PC-9 (cell line): ENCODE measurements at places on chromosomes 4 and X. TPM values are rescaled to one million over a fixed set of nuclear protein-coding genes. Genes with fewer than 3 reads are reported as not detected.

LDB2 gene
- total RNA-seq, result not detected in 2 replicates

STK26 gene
- 41.1 and 48.4 TPM in 2 replicates for total RNA-seq

CPLX1 gene
- 2.2 and 3.9 TPM in 2 replicates for total RNA-seq

AFP gene
- 0.92 and 1.7 TPM in 2 replicates for total RNA-seq

DNA sequence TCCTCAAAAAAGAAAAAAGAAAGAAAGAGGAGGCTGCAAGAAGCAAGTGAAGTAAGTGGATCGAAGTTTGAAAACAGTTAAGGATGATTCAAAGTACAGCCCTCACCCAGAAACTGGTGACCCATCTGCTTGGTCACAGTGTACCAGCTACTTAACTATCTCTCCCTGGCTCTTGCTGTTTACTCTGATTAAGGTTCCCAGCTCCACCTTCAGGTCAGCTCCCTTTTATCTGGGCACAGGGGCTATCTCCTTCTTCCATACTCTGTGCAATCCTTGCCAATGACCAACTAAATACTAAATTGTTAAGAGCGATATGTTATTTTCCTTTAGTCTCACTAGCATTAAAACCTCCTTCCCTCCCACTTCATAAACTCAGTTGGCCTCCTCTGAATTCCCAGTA lies 81.5 kb upstream of the SMIM10 start:
- no peak for DNase-seq

- no peak for DNase-seq
These were observed 76.0 kb upstream of the MCF2 start for GRCh38 chrX:139783959-139784358.

- DNase-seq, result peak; percentile 91
These were observed 253.2 kb upstream of the CENPE start for GRCh38 chr4:103451341-103451740.

DNA sequence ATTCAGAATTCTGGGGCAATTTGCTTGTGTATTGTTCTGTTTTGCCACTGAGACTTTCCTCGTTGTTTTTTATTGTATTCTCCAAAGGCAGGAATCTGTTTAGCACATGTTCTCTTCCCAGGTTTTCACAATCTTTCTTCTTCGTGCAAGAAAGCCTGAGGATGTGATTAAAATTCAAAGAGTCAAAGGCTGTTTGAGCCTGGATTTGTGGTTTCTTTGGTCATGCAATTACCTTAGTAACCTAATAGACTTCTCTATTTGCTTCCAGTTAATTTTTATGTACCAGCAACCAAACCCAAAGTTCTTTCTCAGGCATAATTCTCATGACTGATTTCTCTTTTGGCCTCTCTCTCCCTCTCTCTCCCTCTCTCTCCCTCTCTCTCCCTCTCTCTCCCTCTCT lies 1420.1 kb upstream of the TENM3 start:
- DNase-seq, result no peak

DNA sequence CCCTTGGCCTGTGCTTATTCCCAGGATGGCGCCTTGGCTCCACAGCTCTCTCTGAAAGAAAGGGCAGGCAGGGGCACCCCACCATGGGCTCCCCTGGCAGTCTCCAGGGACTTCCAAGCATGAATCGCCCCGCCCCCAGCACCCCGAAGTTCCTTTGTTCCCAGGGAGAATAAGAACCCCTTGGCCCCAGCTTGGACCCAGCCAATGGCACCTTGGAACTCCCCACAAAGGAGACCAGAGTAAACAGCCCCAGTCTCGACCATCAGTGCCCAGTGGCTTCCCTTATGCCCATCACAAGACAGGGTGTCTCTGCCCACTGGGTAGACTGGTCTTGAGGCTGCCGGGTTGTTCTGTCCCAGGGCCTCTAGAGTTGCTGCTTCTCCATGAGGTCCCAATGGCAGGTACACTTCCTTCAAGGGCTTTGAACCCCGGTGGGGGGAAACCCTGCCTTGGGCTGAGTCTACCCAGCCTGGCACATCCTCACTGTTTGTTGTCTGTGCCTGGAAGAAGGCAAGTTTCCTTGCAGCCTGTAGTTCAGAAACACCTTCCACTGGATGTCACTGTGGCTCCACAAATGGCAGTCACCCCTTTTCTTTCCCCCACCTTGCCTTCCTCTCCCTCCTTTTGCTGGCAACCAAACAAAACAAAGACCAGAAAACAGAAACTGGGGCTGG lies 30.8 kb downstream of the NBDY start:
- no peak for DNase-seq

- no peak for DNase-seq
These were observed 158.4 kb upstream of the SLC7A11 start for GRCh38 chr4:138400543-138400942.

DNA sequence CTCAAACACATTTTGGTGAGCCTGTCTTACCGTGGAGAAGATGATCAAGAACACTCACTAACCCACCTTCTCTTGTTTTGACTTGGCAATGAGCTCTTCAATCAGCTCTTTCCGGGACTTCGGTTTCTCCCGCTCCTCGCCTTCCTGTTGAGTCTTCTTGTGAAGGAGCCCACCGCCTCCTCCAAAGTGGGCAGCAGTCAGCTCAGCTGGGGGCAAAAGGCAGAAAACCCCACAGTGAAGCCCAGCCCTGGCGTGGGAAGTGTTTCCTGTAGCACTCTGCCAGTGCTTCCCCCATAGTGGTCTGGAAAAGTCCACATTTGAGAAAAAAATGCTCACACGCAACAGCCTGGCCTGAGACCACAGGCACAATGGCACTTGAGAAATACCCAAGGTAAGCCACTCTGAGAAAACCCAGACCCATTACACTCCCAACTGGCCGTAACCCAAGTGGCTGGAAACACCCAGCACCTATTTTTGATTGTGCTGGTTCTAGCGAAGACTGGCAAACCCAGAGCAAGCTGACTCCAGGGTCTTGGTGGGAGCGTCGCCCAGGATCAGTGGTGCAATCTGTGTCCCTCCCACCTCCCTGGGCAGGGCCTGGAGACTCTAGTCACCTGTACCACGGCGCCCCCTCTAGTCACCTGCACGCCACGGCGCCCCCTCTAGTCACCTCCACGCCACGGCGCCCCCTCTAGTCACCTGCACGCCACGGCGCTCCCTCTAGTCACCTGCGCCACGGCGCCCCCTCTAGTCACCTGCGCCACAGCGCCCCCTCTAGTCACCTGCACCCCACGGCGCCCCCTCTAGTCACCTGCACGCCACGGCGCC lies 8.6 kb downstream of the NOP14 start:
- DNase-seq, result no peak

DNA sequence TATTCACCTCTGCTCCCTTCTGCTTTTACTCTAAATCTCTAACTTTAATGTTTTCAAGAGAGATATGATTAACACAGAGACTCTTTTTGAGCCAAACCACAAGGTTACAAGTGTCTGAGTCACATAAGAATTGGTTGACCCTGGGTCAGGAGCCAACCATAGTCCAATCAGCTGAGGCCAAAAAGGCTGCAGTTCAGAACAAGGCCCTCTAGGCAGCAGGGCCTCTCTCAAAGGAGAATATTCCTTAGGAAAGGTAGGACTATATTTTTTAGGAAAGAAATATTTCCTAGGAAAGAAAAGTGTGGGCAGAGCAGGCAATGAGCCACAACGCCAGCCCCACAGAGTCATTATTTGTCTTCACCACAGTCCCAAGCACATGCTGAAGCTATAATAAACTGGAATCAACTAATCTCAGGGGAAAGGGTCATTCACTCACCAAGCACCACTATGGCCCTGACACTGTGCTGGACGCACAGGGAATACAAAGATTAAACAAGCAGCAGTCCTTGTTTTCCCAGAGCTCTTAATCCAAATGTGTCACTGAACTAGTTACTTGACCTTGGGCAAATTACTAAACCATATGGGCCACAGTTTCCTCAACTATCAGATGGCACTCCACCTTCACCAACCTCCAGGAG lies 2.2 kb downstream of the ATP8A1 start:
- no peak for DNase-seq

DNA sequence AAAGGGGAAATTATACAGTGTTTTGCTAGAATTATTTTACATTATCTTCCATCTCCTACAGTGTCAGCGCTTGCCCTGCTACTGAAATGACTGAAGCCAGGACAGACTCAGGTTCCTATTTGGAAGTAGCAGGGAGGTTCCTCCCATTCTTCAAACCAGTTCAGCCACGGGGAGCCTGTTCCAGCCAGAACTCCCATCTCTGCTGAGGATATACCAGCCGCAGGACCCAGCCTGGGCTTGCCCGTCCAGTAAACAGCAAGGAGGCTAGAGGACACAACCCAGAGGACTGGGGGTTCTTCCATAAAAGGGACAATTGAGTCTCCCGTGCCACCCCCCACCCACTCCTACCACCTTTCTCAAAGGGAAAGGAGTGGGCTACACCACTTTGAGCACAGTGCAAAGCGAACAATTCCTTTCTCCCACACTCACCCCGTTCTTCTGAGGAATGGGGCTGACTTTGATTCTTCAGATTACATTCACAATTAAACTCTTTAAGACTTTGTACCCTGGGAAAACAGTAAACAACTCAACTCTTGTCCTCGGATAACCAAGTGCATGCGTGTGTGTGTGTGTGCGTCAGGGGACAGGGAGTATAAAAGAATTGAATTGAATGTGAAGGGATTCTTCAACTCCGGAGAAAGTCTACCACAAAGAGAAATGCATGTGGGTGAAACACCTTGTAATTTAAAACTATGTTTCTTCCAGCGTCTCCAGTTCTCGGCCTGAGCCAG lies 31.0 kb upstream of the PPARGC1A start:
- DNase-seq, result no peak

GRCh38 chr4:26441102-26441501 lies 49.2 kb downstream of the CCKAR start:
- no peak for DNase-seq

DNA sequence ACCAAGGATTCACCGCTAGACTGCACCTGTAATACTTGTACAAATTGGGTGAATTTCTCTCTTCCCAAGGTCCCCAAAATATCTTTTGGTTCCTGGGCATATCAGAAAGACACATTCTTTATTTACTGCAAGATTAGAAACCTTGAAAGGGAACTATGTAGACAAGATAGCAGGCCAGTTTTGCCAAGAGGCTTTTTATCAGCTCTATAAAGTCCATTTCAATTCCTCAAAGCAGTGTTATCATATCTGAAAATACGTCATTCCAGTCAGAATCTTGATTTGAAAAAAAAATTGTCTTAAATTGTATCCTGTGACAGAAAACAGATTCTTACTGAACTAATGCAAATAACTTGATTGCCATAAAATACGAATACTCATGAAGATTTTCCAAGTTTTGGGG lies 37.0 kb upstream of the NSG1 start:
- DNase-seq, result no peak

DNA sequence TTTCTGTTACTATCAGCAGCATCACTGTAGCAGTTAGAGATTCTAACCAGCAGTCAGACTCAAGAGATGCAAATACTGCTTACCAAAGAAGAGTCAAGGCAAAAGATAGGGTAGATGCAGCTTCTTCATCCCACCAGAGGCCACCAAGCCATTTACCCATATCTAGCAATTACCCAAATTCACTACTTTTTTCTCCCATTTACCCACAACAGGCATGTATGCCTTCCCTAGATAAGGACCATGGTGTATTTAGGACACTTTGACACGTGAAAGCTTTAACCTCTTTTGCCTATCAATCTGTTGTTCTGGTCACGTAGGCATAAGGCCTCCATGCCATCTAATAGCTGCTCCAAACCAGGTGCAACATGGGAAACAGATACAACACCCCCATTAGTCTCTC lies 5.6 kb downstream of the LARP7 start:
- DNase-seq, result no peak

DNA sequence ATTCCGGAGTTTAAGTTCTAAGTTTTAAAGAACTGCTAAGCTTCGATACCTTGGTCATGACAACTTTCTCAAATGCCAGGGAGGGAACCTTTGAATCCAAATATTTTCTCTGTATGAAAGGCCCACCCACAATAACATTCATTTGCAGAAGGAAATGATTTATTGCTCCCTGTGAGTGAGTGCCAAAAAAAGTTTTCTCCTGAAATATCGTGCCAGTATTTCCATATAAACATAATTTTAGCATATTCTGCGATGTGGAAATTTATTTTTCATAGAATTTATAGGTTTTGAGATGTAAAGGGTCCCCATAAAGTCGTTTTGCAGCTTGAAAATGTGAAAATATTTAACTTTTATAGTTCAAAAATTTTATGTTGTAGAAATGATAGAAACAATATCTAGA lies 53.9 kb downstream of the BMPR1B start:
- no peak for DNase-seq

DNA sequence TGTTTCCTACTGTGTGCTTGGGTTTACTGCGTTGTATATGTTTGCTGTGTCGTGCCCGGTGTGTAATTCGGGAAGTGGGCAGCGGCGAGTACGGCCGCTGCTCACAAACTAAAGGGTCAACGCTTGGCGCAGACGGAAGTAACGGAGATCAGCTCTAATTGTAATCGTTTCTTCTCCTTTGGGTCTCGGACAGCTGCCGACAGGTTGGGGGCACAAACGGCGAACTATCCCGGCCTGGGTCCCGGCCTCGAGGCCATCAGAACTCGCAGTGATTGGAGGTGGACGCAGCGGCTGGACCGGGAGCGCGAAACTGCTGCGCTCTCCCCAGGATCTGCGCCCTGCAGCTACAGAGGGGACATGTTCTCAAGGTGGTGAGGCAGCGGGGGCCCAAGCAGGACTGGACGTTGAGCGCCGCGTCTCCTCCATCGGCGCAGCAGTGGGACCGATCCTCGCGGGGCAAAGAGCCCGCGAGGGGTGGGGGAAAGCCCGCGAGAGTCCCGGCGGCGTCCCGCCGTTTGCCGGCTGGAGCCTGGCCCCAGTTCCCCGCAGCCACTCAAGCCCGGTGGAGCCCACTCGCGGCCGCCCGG lies 516 bp upstream of the ZIC3 start:
- DNase-seq, result no peak

DNA sequence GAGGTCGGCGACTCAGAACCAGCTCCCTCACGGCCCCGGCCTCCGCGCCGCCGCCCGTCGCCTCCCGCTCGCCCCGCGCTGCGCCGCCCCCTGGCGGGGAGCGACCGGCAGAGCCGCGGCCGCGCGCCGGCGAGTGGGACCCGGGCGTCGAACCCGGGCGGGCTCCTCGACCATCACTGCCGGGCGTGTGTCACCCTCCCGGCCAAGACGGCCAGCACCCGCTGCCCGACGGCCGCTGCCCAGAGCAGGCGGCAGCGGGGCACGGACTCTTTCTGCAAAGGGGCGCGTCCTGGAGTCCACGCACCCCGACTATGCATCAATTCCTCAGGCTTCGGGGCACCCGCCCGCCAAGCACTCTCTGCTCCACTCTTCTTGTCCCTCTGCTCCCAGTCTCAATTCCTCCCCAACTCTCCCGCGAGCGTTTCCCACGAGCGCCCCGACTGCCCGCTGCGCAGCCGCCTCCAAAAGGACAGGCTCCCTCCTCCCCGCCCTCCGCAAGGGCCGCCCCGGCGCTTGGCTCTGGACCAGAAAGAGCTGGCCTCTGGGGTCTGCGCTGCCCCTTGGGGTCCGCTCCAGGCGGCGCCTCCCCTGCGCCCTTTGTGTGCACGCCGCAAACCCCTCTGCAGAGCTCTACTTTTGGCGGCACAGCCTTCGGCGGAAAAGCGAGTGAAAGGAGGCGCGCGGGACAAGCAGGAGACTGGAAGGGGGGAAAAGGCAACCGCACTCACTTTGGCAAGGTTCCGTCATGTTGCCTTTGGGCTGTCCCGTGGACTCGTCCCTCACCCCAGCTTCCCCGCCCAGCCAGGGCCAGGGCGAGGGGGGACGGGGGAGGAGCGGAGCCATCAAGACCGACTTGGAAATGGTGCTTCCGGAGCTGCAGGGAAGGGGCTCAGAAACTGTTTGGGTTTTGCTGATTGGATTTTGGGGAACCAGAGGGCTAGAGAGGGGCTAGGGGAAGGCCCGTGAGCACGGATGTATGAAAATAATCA lies 1.0 kb downstream of the PDE5A start:
- no peak for DNase-seq

- peak; percentile 38 for DNase-seq
These were observed 1.3 kb upstream of the FAT1 start for GRCh38 chr4:186724864-186725468.
